Hematopoietic multipotent progenitor cell treated with erythropoietin and hydrocortisone succinate and interleukin-3 and kit ligand, for 15 days (in vitro differentiated cells): ENCODE measurements at places on chromosomes 5 and 9.

DNA sequence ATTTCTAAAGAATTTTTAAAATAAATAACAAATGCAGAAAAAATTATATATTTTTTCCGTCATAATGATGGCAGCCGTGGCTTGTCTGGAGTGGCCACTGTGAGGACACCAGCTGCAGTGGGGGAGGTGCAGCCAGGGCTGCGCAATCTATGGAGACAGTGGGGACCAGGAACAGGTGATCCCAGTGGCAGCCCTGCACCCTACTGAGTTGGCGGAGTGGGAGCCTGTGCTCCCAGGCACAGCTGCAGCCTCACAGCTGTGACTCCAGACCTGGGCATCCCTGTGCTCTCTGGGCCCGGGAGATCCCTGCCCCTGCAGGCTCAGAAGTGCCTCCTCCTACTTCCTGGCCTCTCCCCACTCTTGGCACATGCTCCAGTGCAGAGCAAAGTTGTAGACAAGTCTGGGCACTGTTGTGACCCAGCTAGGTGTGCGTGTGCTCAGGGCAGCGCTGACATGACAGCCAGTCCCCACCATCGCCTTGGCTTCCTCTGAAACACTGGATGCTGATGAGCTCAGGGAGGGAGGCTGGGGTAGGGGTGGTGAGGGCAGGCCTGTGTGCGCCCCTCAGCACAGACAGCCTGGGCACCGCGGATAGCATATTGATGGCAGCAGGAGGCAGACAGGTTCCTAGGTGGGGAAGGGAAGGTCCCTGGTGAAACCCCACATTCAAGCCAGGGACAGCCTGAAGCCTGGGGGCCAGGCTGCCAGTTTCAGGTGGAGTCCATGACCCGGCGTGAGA is 96.0 kb upstream of the PRR16 start:
- DNase-seq, result no peak

GRCh38 chr5:122420091-122420490 is 108.1 kb downstream of the SNCAIP start:
- DNase-seq, result no peak

GRCh38 chr9:91519520-91520277 is 96.1 kb upstream of the NFIL3 start:
- no peak for DNase-seq

- no peak for DNase-seq
These were observed 10.8 kb downstream of the TCF7 start for GRCh38 chr5:134125039-134126015.

- DNase-seq, result no peak
These were observed 45.2 kb upstream of the RAD23B start for GRCh38 chr9:107237873-107238272.

GRCh38 chr9:120610975-120611689 is 31.2 kb upstream of the CDK5RAP2 start:
- DNase-seq, result peak; percentile 43

GRCh38 chr5:96733771-96734500 is 71.8 kb downstream of the CAST start:
- DNase-seq, result no peak

- DNase-seq, result no peak
These were observed at the start of gene CTNND2 for GRCh38 chr5:11904265-11904906. TSS of gene CTNND2 (minus strand) at chr5:11904446. CDS start at chr5:11903853, 593 bp downstream.

- no peak for DNase-seq
These were observed 743.3 kb upstream of the PTPRD start for GRCh38 chr9:11356067-11356466.

- no peak for DNase-seq
These were observed 28.8 kb downstream of the SLIT3 start for GRCh38 chr5:169272111-169272510.

DNA sequence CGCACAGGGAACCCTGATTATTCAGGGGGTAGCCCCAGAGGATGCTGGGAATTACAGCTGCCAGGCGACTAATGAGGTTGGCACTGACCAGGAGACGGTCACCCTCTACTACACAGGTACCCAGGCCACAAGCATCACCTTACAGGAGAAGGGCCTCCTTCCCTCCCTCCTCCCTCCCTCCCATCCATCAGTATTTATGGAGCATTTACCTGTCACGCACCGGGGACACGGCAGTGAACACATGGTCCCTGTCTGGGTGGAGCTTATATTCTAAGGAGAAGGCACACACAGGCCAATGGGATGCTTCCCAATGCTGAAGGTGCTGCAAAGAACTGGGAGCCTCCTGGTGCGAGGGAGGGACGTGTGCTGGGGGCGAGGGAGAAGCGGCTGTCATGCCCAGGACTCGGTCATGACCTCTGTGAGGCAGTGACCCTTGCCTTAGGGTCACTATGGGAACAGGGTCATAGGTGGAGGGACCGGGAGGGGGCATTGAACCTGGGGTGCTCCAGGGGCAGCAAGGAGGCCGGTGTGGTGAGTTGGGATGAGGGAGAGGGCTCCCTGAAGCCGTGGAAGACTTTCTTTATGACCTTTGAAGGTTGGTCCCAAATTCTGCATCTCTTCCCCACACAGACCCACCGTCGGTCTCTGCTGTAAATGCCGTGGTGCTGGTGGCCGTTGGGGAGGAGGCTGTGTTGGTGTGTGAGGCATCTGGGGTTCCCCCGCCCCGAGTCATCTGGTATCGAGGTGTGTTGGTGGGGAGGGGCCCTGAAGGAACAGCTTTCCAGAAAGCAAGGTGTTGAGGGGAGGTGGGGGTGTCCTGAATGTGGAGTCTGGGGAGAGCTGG is 41.5 kb downstream of the HMCN2 start:
- DNase-seq, result no peak

GRCh38 chr9:111599092-111599954 is at the start of gene PTGR1:
TSS of gene PTGR1 (minus strand) at chr9:111599647. CDS start at chr9:111597422, 2,225 bp downstream.
- DNase-seq, result no peak

DNA sequence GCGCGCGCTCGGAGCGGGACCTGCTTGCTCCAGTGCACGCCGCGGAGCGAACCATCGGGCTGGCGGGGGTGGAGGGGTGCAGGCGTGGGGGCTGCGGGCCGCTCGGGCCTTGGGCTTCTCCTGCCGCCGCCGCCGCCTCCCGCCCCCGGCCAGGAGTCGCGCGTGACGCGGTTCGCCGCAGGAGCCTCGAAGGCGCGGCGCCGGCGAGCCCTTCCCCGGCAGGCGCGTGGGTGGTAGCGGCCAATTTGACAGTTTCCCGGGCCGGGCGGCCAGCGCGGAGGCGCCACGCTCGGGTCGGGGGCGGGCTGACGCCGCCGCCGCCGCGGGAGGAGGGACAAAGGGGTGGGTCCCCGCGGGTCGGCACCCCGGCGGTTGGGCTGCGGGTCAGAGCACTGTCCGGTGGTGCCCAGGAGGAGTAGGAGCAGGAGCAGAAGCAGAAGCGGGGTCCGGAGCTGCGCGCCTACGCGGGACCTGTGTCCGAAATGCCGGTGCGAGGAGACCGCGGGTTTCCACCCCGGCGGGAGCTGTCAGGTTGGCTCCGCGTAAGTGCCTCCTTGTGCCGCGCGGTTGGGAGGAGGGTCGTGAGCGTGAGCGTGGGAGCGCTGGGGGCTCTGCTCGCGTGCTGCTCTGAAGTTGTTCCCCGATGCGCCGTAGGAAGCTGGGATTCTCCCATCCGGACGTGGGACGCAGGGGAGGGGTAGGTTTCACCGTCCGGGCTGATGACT is at the start of gene TJP2:
Gene TJP2 (plus strand): TSS at position 387 of the 725 bp plus-strand sequence. CDS start 96 bp downstream, at position 483.
- DNase-seq, result peak; percentile 60

- DNase-seq, result no peak
These were observed 50.7 kb upstream of the UBAC1 start for GRCh38 chr9:136011703-136012496.
